Cortex of kidney (tissue), 1 donor: ENCODE measurements at places on chromosomes 7 and 10.

DNA sequence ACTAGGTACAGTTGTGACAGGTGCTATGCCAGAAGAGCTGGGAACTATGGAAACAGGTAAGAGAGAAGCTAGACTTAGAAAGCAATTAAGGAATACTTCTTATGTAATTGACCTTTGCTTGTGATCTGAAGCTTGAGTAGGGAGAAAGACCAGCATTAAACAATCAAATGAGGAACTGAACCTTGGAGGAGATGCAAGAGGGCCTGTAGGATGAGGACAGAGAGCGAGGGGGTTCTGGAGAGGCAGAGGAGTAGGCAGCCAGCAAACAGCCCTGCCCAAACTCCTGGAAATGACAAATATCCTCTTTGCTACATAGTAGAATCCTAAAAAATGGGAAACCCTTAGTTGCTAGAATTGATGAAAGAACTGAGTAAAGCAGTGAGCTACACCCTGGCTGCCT is 41.6 kb upstream of the FAM204A start:
- DNase-seq, result no peak

GRCh38 chr10:117797296-117797695 is 249.4 kb downstream of the RAB11FIP2 start:
- DNase-seq, result no peak

- DNase-seq, result no peak
These were observed 26.6 kb downstream of the PHTF2 start for GRCh38 chr7:77825131-77825530.

GRCh38 chr10:110967645-110968044 is 48.2 kb downstream of the SHOC2 start:
- DNase-seq, result no peak

GRCh38 chr10:84348447-84348846 is 20.1 kb downstream of the CCSER2 start:
- no peak for DNase-seq

GRCh38 chr10:75766106-75766505 is 334.7 kb downstream of the LRMDA start:
- DNase-seq, result no peak
